ENCODE measurements at places on chromosomes 1 and 21. TPM values are rescaled to one million over a fixed set of nuclear protein-coding genes. Genes with fewer than 3 reads are reported as not detected.
A peak's percentile ranks its signal among the peaks of the same experiment; 100 is the strongest.

CFHR4 gene
- total RNA-seq = not detected

- no peaks in the 10 kb centered on the region for H3K27me3 ChIP-seq
- DNase-seq = peak; percentile 76
These were observed 48.1 kb downstream of the CDC14A start for GRCh38 chr1:100400404-100400803.

DNA sequence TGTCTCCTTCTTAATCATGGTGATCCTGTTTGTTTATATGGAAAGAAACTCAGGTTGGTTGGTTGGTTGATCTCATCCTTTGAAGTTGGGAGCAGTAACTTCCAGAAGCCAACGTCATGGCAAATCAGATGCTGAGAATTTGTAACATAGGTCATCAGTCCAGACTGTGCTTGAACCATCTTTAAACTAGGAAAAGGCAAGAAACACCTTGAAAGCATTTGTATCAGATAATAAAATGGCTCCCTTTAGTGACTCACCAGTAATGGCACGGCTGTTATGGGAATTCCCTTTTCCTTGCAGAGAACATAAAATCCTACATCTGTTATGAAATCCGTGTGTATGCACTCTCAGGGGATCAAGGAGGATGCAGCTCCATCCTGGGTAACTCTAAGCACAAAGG is 58.1 kb downstream of the SERBP1 start:
- H3K27me3 ChIP-seq = no peaks in the 10 kb centered on the region
- peaks cover 59% of the 10 kb centered on the region for H3K36me3 ChIP-seq
- no peak for DNase-seq
- H3K4me1 ChIP-seq = no peaks in the 10 kb centered on the region
- no peak overlapping the region for H3K4me3 ChIP-seq

DNA sequence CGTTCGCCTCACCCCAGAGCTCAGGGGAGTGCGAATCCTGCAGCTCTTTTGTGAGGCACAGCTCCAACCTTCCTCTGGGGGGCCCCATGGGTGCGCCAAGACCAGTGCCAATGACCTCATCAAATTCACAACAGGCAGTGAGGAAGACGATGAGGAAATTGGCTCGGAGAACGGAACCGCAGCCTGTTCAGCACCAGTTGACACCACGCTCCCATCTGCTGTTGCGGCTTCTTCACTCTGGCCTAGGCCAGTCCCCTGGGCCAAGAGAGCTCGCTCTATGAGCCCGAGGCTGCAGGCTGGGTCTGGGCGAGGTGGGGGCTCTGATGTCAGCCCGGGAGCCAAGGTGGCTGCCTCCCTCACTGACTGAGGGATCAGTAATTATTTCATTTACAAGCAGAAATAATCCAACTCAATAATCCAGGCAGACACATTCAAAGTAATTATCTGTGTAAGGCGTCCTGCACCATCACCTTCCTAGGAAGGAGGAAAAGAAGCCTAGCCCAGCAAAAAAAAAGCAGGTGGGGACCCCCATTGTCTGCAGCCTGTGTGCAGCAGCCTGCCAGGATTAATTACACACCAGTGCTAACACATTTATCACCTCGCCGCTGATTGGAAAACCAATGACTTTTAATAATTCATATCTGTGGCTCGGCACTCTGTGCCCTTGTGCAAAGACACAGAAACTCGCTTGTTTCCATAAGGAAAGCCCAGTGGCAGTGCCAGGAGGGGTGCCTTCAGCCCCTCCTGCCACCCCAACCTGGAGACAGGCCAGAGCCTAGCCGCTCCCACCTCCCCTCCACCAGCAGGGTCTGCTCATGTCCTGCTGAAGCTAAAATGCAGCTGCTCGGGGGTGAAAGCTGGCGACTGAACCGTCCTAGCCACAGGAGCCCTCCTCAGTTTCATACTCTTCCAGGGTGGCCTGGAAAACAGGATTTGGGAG is 1.9 kb downstream of the PLEKHA6 start:
- H3K27ac ChIP-seq = no peak overlapping the region
- peaks cover 16% of the 10 kb centered on the region for H3K4me1 ChIP-seq
- peaks cover 7% of the 10 kb centered on the region for H3K27me3 ChIP-seq
- no peak overlapping the region for H3K4me3 ChIP-seq
